Vagina (tissue), 2 donors: ENCODE measurements at places on chromosomes 12 and 14.

- DNase-seq = no peak
Measured at GRCh38 chr14:104795781-104796686, 486 bp upstream of the AKT1 start.

DNA sequence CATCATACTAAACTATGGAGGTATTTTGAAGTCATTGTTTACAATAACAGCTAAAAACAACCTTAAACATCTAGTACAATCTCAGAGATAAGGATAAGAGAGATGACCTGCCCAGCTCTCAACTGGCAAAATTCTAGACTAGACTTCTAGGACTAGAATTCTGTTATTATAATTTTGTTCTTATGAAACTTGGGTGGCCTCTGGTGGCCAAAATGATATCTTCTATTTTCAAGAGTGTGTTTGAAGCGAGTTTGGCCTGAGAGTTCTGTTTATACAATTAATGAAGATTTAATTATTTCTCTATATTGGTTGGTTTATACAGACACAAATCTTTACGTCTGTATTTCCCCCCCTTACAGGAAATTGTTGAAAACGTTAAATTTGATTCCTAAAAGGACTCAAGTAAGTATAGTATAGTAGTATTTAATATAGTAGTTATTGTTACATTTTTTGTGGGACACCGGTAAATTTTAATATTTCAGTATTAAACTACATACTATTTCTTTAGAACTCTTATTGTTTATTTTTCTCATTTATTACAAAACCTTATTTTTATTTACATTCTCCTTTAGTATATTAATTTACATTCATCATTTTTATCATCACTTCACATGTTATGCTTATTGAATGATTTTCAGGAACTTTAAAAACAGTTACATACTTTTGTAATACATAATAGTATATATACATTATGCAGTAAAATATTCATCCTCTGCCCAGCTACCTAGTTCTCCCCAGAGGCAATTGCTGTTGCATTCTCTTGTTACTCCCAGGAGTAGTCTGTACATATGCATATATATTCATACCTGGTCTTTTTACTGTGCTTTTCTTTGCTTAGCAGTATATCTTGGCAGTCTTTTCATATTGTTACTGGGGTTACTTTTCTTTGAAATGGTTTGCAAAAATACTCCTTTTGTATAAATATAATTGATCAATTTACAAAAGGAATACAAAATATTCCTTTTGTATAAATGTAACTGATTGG lies 6.6 kb downstream of the PPHLN1 start:
- DNase-seq = no peak

GRCh38 chr14:92561906-92562479 lies 48.4 kb downstream of the RIN3 start:
- no peak for DNase-seq

- no peak for DNase-seq
Measured at GRCh38 chr12:124384299-124384894, 89.5 kb downstream of the RFLNA start.

- DNase-seq = no peak
Measured at GRCh38 chr14:51014086-51014485, 69.8 kb upstream of the PYGL start.

DNA sequence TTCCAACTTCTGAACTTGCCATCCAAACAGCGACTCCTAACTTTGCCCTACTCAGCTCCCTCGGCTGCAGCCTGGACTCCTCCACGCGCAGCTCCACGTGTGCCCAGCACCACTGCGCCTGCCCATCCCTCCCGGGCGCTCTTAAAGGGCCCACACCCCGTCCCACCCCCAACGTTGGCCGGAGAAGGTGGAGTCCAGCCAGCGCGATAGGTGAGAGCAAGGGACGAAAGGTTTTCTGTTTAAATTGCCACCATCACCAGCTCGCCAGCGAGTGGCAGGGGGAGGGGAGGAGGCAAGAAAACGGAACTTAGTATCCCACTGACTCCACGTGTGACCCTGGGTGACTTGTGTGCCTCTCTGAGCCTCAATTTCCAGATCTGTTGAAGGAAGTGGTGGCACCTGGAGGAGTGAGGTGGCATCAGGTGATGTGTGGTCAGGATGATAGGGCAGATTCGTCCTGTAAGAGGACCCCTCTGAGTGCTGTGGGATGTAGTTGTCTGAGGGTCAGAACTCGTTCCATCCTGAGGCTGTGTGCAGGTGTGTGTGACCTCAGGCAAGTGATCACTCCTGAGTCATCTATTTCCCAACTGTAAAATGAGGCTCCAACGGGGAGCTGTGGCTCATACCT lies 59.7 kb downstream of the TRPV4 start:
- DNase-seq = no peak

GRCh38 chr12:82682326-82682725 lies 4.4 kb upstream of the TMTC2 start:
- DNase-seq = no peak

DNA sequence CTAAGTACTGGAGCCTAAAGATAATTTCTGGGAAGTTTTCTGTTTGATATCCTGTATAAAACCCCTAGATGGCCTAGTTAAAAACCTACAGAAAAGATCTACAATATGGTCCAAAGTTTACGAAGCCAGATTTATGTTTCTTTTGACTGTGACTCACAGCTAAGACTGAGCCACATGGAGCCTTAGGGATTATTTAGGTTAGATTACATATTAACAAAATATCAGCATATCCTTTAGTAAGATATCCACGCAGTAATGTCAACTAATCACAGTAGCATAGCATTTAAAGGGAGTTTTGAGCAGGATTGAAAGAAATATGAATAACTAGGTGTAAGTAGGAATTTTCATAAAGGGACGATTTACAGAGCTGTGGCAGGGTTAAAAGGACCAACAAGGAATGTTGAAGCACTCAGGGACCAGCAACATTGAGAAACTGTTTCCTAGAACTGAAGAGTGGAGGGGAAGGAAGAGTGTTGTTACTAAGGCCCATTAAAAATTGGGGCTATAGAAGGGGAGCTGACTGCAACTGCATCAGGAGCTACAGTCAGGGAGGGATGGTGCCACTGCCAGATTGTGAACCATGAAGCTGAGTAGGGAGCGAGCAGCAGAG lies 155.5 kb downstream of the DACT1 start:
- no peak for DNase-seq

- DNase-seq = no peak
Measured at GRCh38 chr12:126811391-126811790, 1455.6 kb upstream of the TMEM132C start.

DNA sequence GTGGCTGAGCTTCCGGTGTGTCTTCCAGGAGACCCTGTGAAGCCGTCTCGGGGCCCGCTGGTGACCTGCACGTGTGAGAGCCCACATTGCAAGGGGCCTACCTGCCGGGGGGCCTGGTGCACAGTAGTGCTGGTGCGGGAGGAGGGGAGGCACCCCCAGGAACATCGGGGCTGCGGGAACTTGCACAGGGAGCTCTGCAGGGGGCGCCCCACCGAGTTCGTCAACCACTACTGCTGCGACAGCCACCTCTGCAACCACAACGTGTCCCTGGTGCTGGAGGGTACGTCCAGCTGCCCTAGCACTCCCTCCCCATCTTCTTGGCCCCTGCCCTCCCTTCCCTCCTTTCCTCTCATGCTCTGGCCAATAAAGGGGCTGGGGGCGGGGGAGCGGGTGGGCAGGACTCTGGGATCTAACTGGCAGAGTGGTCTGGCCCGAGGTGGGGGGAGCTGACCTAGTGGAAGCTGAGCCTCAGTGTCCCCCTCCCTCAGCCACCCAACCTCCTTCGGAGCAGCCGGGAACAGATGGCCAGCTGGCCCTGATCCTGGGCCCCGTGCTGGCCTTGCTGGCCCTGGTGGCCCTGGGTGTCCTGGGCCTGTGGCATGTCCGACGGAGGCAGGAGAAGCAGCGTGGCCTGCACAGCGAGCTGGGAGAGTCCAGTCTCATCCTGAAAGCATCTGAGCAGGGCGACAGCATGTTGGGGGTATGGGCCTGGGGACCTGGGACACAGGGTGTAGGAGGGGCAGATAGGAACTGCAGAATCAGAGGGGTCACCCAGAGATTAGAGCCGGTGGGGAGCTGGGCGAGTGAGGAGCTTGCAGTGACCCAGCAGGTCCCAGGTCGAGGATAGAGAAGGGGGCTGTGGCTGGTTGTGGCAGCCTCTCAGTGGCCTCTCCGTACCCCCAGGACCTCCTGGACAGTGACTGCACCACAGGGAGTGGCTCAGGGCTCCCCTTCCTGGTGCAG lies 6.0 kb downstream of the ACVRL1 start:
- DNase-seq = no peak

DNA sequence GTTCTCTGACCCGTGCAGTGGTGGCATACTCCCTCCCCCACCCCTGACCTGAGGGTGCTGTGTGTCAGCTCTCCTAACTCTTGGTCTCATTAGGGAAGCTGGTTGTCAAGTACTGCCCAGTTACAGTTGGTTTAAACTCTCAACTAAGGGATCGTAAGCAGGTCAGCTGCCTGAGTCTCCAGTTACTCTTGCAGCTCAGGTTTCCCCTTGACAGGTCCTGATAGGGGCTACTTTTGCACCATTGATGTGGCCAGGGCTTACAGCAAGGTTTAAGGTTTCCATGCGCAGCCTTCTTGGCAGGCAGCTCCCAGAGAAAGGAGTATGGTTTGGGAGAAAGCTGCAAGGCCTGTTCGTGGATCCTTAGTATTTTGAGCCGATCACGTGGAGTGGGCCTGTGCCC lies 74.5 kb downstream of the ETV6 start:
- no peak for DNase-seq

DNA sequence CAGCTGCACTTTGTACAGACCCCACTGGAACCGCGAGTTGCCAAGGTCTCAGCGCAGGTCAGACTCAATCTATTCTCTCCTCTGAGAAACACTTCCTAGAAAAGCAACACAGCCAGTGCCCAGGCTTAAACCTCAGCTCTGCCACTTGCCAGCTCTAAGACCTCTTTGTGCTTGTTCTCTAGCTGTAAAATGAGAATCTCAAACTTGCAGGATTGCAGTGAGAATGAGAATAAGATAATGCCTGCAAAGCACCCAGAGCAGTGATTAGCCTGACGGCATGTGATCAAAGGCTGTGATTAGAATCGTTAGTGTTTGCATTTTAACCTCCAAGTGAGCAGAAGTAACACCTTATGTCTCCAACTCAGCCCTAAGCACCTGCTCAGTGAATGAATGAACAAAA lies 21.3 kb downstream of the ANO2 start:
- DNase-seq = no peak

DNA sequence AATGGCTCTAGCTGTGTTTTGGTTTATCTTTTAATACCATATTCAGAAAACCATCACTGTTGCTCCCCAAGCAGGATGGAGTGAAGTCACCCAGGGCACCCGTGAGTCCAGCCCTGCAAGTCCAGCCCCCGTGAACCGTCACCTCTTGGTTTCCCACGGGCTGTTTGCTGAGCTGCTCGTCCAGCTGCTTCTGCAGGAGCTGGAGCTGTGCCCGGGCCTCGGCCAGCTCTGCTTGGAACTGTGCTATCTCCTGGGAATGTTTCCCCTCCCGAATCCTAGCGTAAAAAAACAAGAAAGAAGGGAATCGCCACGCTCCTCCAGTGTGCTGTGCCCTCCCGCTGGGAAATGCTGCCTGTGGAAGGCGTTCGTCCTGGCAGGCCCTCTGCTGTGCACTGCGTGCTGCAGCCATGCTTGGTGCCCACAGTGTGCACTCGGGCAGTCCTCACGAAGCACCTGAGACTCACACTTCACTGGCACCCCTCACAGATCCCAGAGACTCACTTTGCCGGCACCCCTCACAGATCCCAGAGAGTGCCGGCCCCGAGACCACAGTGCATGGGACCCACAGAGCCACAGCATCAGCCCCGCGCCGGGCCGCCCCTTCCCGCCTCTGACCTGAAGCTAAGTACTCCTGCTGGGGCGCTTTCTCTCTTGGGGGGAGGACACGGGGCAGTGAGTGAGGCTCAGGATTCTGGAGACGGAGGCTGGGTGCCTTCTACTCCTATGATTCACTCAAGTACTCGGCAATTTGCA lies 15.4 kb upstream of the ANKLE2 start:
- no peak for DNase-seq

- DNase-seq = no peak
Measured at GRCh38 chr14:76812093-76812421, 625 bp downstream of the ANGEL1 start.

- DNase-seq = no peak
Measured at GRCh38 chr12:123490089-123490488, 32.1 kb downstream of the SNRNP35 start.

GRCh38 chr14:105911006-105911847 lies 384.8 kb downstream of the TMEM121 start:
- no peak for DNase-seq

DNA sequence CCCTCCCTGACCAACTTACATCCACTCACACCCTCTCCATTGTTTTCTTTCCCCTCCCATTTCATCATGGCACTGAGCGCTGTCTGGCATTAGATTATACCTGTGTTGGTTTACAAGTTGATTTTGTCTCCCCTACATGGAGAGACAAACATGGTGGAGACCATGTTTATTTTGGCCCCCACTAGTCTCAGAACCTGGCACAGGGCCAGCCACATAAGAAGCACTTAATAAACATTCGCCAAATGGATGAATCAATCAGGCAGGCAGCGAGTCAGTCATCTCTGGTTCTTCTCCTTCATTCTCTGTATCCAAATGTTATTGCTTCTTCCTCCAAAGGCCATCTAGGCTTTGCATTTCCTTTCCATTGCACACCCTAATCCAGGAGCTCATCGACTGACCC lies 177.4 kb downstream of the DPF3 start:
- no peak for DNase-seq

DNA sequence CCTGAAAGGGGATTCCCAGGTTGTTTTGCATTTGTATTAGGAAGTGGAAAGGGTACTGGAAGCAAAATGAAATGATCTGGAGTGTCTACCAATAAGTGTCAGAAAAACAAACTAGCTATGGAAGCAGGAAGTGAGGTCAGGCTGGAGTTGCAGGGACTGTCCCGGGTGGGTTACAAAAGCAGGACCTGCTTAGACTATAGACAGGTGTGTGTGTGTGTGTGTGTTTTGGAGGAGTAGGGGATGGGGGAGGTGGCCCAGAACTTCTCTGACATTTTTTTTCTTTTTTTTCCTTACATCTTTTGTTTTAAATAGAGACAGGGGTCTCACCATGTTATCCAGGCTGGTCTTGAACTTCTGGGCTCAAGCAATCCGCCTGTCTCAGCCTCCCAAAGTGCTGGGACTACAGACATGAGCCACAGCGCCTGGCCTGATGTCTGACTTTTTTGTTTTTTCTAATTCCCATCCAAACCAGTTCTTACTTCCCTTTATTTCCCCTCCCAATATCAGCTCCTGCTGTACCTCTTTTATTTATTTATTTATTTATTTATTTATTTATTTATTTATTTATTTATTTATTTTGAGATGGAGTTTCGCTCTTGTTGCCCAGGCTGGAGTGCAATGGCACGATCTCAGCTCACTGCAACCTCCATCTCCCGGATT lies 512 bp upstream of the RND1 start:
- no peak for DNase-seq

DNA sequence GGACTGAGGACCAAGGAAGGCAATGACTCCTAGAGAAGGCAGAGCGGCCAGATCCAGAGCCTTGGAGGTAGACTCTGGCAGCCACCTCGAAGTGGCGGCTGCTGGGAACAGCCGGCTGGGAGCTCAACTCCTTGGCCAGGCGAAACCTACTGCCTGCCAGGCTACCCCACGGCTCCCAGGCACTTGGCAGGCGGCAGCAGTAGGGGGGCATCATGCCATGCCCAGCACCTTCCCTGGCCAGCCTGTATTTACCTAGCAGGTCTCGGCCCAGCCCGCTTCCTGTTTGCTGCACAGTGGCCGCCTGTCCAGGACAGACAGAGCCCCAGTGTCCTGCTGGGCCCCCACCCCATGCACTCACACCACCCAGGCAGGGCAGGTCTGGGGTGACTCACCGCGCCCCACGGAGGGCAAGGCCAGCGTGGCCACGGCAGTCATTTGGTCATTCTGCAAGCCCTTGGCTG lies 10.2 kb downstream of the TRPV4 start:
- no peak for DNase-seq
